ENCODE measurements at places on chromosomes 2 and 18.

DNA sequence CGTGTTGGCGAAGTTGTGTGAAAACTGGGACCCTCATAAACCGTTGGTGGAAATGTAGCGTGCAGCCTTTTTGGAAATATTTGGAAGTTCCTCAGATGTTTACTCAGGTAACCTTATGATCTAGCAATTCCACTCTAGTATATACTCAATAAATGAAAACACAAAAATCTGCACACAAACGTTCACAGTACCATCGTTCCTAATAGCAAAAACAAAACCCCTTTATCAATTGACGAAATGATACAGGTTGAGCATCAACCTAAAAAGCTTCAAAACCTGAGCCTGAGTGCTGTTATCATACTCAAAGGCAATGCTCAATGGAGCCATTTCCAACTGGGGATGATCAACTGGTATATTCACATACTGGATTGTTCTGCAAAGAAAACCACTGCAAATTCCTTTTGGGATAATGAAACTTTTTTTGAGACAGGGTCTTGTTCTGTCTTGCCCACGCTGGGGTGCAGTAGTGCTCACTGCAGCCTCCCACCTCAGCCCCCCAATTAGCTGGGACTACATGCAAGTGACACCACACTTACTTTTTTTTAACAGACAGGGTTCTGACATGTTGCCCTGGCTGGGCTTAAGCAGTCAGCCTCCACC, 777 bp upstream of the C18orf32 start:
- DNase-seq = no peak

GRCh38 chr2:101041413-101041812, 39.3 kb downstream of the RPL31 start:
- no peak for DNase-seq

DNA sequence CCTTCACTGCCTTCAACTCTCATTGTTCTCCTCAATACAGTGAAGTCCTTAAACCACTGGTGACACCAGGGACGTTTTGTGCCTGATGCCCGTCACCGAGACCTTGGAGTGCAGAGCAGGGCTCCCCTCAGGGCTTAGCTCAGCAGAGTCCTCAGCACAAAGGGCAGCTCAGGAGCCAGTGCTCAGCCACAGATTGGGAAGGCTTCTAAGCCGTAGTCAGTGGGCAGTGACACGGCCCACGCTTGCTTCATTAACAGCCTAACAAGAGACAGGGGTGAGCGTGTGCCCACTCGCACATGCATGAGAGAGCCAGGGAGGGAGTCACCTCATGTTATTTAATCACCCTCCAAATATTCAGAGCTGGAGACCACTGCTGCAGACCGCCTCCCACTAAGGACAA, 137.5 kb downstream of the SH3RF3 start:
- DNase-seq = no peak

GRCh38 chr2:128442053-128442751, 123.5 kb upstream of the HS6ST1 start:
- DNase-seq = no peak

DNA sequence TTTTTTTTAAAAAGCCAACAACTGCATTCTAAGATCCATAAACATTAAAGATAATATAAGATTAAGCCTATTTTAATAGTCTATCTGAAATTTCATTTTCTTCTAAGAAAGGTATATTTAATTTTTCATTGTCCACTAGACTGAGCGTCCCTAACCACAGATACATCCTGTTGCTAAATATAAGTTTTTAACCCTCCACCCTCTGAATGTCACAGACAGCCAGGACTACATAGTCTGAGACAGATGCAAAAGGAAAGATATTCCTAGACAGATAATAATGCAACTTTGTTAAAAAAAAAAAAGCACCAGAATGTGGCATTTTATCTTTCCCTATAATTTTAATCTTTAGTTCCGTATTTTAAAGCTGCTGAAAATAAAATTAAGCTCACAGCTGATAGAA, 114.6 kb downstream of the ZEB2 start:
- DNase-seq = no peak

GRCh38 chr18:23182606-23183005, 47.3 kb downstream of the CABLES1 start:
- DNase-seq = no peak

DNA sequence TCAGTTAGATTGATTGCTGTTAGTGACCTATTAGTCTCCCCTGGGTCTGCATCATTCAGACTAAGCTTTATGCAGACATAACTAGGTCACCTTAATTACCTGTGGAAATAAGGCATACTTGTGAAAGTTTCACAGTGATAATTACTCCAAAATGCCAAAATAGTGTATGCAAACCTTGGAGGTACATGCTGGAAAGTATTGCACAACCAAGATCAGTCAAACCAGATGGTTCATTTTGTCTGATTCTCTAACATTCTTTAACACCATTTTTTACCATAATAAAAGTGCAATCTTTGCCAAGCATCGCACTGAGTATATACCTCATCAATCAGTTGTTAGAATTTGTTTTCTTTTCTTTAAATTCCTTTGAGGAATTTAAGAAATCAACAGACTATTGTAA, 186.3 kb upstream of the TMEFF2 start:
- no peak for DNase-seq

DNA sequence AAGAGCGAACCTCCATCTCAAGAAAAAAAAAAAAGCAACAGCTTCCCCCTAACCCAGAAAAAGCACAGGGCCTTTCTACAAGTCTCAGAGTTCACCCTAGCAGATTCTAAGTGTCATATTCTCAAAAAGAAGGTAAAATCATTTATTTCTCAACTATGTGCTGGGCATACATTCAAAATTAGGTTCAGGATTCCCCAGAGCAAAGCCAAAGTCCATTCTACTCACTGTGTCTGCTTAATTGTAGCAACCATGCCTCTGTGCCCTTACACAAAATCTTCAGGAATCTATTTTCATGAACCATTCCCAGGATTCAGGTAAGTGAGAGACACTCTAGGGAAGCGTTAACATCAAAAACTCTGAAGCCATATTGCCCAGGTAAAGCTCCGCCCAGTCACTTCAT, 40.0 kb downstream of the CPO start:
- DNase-seq = no peak

GRCh38 chr2:231642631-231643494, 50.2 kb downstream of the TEX44 start:
- DNase-seq = no peak

Data from cortex of kidney (tissue), 1 donor.